Dermis blood vessel endothelial cell (primary cell): ENCODE measurements at places on chromosomes 6 and 20. TPM values are rescaled to one million over a fixed set of nuclear protein-coding genes. Genes with fewer than 3 reads are reported as not detected.

C20orf144 gene
- 0.05 TPM in 1 of 2 replicates, not detected in the other for total RNA-seq

FAM209A gene
- not detected in 2 replicates for total RNA-seq

ZNF311 gene
- total RNA-seq: 0.17 and 0.28 TPM in 2 replicates

HLA-DRA gene
- total RNA-seq: 0.09 TPM in 1 of 2 replicates, not detected in the other

DCDC2 gene
- 1.0 and 1.5 TPM in 2 replicates for total RNA-seq

ECHDC1 gene
- 47.3 and 64.5 TPM in 2 replicates for total RNA-seq
